Heart right ventricle (tissue), 16 donors: ENCODE measurements at places on chromosomes 13 and 19. TPM values are rescaled to one million over a fixed set of nuclear protein-coding genes. Genes with fewer than 3 reads are reported as not detected.

DNA sequence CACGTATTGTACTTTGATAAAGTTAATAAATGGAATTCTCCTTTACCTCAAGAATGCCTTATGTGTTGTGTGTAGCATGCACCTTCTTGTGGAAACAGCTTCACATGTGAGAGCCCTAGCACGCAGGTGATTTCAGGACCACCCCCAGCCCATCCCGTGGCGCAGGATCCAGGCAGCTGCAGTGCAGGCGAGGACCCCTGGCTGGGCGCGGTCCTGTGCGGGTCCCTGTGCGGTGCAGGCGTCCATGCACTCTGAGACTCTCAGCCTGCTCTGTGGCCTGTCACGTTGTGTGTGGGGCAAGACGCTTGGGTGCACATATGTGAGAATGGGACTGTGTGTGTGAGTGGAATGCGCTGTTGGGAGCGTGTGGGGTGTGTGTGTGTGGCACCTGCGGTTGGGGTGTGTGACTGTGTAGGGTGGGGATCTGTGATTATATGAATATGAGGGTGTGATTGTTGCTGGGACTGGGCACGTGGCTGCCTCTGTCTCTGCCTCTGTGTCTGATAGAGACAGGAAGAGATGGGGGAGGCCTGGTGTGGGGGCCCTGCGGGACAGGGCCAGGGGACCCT lies 30.8 kb downstream of the WTIP start:
- no peak for DNase-seq

- no peak for DNase-seq
These were observed 674 bp upstream of the FBXL12 start for GRCh38 chr19:9819596-9819909.

DNA sequence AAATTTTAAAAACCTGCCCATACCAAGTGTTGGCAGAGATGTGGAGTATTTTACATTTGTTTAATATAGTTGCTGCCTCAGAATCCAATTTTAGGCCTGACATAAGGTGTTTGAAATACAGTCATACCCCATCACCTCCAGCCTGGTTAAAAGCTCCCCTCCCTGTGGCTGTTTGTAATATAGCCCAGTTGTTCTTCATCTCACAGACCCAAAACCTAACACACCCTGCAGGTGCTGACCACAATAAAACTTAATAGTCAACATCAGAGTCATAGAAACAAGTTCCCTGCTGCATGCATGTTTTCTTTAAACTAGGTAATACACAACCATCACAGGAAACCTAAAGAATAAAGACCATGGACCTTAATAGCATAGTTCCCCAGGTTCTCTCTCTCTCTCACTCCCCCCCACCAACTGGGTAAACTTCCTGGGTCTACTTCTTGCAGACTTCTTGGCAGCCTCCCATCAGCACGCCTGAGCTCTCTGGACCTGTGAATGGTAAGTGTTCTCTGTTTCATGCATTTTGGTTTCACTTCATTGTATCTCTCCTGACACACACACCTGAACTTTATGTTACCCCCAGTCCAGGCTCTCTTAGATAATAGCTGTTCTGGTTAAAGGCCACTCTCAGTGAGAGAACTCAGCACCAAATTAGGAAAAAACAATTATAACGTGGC lies 1369.9 kb downstream of the EFNB2 start:
- DNase-seq: no peak

- no peak for DNase-seq
These were observed 637.0 kb upstream of the SLC10A2 start for GRCh38 chr13:103703246-103703645.

DNA sequence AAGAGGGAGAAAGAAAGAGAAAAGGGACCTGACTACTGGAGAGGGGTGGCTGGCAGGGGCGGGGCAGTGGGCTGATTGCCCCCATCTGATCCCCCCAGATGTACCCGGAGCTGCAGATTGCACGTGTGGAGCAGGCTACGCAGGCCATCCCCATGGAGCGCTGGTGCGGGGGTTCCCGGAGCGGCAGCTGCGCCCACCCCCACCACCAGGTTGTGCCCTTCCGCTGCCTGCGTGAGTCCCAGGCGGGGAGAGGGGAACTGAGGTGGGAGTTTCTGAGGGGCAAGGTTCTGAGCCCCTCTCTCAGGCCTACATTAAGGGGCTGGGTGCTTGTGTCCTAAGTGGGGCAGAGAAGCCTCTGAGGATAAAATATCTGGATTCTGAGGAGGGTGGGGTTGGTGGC lies 2.4 kb downstream of the APLP1 start:
- DNase-seq: no peak

- no peak for DNase-seq
These were observed 17.3 kb downstream of the PNPLA6 start for GRCh38 chr19:7552781-7553180.

DNA sequence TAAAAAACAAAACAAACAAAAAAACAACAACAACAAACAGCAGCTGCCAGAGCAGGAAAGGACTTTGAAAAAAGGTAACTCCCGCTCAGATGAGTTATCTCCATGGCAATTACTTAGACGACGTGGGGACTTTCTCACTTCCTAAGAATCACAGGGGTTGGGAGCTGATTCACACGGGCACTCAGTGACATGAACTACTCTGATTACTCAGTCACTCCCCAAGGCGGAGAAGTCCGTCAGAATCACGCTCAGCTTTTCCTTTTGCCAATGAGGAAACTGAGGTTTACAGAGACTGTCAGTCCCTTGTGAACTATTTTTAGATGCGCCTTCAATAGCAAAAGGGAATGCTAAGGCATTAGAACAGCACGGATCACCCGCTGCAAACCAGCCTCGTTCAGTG lies 32.3 kb upstream of the MATK start:
- no peak for DNase-seq

- DNase-seq: peak; percentile 89
These were observed 14.6 kb downstream of the RAB20 start for GRCh38 chr13:110546926-110547325.

DNA sequence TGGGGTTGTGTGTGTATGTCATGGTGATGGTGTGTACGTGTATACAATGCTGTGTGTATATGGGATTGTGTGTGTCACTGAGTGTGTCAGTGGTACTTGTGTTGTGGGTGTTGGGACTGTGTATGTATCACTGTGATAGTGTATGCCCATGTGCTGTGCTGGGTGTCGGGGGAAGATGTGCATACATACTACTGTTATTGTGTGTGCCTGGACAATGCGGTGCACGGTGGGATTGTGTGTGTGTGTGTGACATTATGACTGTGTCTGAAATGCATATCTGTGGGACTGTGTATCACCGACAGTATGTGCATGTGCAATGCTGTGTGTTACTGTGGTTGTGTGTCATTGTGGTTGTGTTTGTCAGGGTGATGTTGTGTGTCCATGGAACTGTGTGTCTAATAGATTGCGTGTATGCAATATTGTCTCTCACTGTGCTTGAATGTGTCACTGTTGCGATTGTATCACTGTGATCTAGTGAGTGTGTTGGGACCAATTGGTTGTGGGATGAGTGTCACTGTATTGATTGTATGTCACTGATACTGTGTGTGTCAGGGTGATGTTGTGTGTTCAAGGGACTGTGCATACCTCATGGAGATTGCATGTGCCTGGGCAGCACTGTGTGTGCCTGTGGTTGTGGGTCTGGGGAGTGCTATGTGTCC lies 11.0 kb upstream of the BBC3 start:
- DNase-seq: no peak

DNA sequence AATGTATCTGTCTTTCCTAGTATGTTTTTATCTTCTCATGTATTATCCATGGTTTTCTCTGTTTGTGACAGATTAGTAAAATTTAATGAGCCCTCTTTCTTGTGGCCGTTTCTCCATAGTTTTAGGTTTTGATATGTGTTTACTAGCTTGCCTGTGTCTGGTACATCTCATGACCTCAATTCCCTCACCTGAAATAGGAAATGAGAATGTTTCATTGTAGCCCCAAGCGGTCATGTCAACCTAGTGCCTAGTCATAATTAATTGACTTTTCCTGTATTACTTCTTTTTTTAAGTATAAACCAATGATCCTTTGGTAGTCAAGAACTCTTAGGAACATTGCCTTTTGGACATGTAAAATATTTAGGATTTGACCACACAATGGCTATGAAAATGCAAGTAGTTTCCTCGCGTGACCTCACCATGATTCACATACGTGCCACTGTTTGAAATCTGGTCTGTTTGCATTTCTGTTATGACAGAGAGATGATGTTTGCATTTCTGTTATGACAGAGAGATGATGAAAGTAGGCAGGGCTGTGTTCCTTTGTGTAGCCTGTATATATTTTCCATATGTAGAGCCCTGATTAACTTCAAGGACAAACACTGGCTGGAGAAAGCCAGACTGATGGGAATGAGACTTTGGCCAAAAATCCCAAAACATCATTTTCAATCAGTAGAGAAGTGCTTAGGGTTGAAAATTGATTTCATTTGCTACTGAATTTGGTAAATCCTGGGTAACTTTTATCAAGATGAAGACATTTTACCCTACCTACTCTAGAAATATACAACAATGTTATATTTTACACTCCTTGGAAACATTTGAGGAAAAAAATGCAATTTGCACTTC lies 104.8 kb downstream of the TNFRSF19 start:
- DNase-seq: no peak

GRCh38 chr13:76717092-76717491 lies 169.1 kb downstream of the KCTD12 start:
- DNase-seq: no peak

- no peak for DNase-seq
These were observed 251.3 kb downstream of the MAB21L1 start for GRCh38 chr13:35225159-35225558.

DNA sequence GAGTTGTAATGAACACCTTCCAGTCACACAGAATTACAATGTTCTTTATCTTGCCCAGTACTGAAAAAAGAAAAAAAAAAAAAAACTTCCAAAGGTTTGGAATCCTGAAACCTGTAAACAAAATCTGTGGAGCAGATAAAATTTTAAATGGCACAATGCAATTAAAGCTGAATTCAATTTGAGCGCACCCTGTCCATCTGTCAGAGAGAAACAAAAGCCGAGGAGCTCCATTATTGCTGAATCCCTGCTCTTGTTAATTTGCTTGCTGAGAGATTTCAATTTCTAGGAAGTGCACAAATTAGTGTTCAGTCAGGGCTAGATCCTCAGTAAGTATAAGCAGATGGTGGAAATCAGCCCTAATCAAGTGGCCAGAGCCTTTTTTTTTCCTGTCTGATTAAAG lies 65.2 kb downstream of the DACH1 start:
- no peak for DNase-seq

The PROSER3 gene
- 7.1 TPM for total RNA-seq

The RAB8A gene
- total RNA-seq: 47.4 TPM

The KCNC3 gene
- total RNA-seq: 1.4 TPM

The HTR2A gene
- total RNA-seq: not detected

The ZNF177 gene
- total RNA-seq: 3.0 TPM

The CYP4F11 gene
- total RNA-seq: 0.09 TPM

The ADM5 gene
- 0.49 TPM for total RNA-seq

The CC2D1A gene
- 16.7 TPM for total RNA-seq

The ZNF880 gene
- total RNA-seq: 14.0 TPM

The CCDC70 gene
- not detected for total RNA-seq
